ENCODE measurements at places on chromosomes 6 and 20.

DNA sequence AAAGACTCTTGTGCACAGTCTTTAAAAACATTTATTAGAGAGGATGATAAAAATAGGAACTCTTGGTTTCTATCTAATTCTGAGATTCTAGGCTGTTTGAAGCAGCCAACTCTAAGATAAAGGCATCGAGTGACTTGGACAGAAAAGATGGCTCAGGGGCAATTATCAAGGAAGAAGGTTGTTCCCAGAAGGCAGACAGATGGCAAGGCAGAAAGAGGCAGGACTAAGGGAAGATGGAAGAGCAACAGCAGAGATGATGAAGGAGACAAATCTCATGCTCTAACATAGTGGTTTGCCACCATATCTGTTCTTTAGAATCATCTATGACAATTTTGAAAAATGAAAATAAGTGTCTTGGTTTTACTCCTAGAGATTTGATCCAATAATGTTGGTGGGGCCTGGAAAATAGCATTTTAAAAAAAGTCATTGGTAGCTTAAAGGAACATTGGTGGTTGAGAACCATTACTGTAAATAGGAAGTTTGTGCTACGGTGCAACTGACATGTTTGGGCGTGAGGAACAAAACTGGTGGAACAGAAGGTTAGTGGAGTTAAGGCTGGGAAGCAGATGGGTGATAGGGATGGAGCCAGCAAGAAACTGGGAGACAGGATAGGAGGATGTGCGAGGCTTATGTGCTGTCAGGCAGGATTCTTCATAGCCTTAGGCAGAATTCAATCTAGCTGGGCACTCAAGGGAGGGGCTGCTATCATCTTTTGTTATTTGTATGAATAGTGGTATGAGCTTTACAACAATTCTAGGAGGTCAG, 751.1 kb downstream of the DHX35 start:
- DNase-seq, result no peak

GRCh38 chr20:57198132-57199072, 68.0 kb downstream of the BMP7 start:
- DNase-seq, result no peak

- no peak for DNase-seq
Observed at GRCh38 chr6:125255201-125255600, 46.6 kb downstream of the HDDC2 start.

DNA sequence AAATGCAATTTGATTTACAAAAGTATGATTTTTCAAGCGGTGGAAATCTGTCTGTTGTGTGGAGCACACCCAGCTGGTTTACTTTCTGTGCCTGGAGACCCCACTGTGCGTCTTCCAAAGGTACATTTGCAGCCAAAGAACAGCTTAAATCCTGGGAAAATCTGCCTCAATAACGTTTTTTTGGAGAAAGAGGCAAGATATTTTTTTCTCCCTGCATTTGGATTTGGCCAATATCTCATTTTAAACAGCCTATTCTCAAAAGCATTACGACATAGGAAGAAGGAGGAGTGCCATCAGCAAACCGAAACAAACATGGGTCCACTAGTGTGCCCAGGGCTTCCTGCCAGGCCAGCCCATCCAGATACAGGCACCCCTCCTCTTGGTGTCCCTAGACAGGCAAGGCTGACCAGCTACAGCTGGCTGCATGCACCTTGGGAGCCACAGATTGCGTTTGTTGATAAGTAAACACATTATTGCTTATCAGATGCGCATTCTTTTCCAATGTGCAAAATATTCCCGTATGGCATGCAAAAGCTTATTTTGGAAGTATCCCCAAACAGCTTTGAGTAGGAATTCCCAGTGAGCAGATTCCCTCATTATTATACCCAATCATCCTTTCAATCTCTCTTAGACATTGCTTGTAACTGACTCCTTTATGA, 184.5 kb upstream of the MARCKS start:
- no peak for DNase-seq

GRCh38 chr20:58161192-58161591, 67.3 kb downstream of the ANKRD60 start:
- DNase-seq, result no peak

- no peak for DNase-seq
Observed at GRCh38 chr6:156114541-156114940, 658.9 kb upstream of the NOX3 start.

- DNase-seq, result no peak
Observed at GRCh38 chr6:139636391-139636790, 261.9 kb upstream of the CITED2 start.

- no peak for DNase-seq
Observed at GRCh38 chr20:32141465-32141980, 32.0 kb downstream of the TM9SF4 start.

DNA sequence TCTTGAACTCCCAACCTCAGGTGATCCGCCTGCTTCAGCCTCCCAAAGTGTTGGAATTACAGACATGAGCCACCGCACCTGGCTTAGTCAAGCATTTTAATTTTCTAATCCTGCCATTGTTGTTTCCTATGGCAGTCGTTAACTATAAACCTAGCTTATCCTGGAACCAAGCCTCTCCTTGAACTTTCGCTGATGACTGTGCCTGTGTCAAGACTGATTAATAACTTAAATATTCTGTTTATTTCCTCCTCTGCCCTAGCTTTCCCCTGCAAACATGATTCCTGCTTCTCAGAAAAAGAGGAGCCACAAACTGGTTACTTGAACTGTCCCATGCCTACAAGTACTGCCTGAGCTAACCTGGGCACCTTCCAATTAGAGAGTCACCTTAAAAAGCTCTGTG, 1.5 kb downstream of the VNN1 start:
- DNase-seq, result no peak

DNA sequence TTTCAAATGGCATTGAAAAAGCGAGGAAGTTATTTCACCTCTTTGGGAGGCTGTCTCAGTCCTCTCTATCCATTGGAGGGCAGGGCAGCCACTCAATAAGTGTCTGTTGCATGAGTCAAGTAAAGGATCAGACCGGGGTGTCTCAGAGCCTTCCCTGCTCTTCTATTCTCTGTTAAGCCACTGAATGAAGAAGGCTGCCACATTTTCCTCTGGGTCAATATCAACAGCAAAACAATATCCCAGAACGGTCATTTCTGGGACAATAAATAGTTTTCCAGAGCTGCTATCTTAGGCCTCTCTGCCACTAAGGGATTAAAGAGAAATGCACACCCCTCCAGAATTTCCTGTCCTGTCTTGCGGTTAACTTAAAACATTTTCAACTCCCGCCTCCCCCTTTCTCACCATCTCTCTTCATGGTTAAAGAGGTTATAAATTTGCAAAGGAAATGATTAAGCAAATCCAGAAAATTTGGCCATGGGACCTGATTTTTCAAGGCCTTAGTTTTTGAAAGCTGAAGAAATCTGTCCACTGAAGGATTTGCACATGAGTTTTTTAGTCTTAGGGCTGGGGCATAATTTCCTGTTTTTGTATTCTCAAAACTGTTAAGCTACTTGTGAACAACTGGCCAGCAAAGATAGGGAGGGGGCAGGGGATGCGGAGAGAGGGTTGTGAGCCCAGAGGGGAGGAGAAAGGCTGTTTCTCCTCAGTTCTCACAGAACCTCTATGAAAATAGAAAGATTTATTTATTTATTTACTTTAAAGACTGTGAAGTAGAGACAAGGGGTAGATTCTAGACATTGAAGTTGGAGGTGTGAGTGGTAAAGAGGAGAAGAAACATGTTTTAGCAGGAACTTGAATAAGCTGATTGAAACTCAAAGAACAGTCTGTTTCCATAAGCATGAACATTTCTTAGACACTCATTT, 135.7 kb downstream of the BCAS1 start:
- no peak for DNase-seq

- DNase-seq, result no peak
Observed at GRCh38 chr6:83126223-83126622, 58.8 kb downstream of the DOP1A start.

- DNase-seq, result no peak
Observed at GRCh38 chr6:166266336-166266735, 41.9 kb downstream of the PRR18 start.

DNA sequence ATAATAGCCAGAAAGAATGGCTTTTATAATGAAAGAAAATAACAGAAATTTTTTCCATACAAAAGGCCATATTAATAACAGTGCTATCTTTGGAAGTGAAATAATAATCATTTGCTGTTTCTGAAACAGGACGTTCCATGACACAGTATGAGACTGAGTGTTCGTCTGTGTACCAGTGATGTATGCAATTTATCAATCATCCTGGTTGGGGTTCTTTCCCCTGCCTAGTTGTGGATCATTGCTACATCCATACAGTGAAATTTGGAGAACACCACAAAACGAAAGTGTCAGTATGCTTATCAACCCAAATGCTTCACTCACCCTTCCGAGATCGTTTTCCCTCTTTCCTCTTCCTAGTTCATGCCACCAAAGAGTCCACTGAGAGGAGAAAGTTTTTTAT, 151.4 kb upstream of the PRDM1 start:
- DNase-seq, result no peak

DNA sequence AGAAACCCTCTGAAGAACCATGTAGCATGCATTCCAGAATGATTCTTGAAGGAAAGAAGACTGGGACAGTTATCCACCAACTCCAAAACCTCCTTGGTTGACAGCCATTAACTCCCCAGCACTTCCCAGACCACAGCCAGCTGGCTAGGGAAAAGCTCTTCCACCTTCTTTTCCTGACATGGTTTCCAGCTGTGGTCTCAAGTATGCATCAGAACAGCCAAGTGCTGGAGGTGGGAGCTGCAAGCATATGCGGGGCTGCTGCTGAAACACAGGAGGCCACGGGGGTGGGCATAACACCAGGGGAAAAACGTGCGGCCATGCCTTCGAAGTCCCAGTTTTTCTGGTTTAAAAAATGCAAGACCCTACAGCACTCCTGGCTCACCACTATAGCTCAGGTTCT, 108.0 kb upstream of the FAM184A start:
- no peak for DNase-seq

DNA sequence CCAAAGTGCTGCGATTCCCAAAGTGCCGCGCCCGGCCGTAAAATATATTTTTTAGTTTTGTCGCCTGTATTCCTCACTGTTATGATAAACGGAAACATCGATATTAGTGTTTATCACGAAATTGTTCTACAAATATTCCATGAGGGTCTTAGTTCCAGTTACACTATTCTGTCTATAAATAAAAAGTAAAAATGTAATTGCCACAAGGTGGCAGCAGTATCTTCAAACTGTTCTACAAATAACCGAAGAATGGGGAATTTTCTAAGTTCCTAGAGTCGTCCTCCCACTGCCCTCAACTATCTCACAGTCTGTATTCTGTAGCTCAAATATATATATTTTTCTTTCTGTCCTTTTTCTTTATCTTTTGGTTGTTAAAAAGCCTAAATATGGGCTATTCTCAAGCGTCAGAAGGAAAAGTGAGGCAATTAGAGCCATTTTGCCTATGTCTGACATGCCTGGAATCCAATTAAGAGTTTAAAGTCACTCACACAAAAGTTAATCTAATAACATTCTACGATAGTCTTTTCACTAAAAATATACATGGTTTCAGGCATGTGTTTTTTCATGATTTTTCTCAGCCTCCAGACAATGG, 14.2 kb upstream of the FAM162B start:
- DNase-seq, result no peak

DNA sequence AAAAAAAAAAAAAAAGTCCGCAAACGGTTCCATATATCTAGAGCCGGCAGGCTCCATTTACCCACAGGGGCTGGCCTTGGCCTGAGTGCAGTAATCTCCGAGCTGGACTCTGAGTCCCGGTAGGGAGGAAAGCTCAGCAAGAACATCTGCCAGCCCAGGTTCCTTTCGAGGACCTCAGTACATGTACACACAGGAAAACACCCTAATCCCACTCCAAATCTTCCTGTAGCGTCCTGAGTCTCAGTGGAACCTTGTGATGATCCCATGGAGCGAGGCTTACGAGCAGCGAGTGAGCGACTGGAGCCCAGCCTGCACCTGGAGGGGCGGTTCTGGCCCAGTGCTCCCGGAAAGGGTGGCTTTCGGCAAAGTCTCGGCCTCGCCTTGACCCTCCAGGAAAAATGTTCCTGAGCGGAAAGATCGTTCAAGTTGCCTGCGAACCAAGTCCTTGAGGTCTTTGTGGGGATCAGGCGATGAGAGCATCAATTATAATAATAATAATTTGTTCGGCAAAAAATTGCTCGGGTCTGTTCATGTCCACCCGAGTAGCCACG, 32.1 kb downstream of the PRSS16 start:
- DNase-seq, result no peak

DNA sequence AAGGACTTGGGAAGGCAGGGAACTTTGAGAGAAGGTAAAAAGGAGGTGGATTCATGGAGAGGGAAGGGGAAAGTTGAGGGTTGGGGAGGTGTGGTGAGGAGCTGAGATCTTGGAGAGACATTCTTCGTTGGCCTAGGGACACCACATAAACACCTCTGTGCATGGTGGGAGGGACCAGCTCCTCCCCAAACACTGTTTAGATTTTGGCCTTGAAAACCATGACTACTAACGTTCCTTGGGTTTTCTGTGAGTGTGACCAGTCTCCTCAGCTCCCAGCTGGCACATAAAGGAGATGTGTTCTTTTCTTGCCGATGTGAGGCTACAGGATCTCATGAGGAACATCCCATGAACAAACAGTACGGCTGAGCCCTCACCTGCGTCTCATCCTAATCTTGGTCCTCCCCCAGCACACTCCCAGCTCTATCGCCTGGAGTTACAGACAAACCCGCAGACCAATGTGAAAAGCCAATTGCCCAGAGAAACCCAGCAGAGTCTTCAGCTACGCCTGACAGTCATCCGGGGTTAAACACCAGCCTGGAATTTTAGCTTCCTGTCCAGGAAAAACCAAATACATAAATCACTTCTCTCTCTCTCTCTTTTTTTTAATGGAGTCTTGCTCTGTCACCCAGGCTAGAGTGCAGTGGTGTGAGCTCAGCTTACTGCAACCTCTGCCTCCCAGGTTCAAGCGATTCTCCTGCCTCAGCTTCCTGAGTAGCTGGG, 22.0 kb upstream of the DDR1 start:
- no peak for DNase-seq

- no peak for DNase-seq
Observed at GRCh38 chr6:155561257-155561965, 105.8 kb upstream of the NOX3 start.

DNA sequence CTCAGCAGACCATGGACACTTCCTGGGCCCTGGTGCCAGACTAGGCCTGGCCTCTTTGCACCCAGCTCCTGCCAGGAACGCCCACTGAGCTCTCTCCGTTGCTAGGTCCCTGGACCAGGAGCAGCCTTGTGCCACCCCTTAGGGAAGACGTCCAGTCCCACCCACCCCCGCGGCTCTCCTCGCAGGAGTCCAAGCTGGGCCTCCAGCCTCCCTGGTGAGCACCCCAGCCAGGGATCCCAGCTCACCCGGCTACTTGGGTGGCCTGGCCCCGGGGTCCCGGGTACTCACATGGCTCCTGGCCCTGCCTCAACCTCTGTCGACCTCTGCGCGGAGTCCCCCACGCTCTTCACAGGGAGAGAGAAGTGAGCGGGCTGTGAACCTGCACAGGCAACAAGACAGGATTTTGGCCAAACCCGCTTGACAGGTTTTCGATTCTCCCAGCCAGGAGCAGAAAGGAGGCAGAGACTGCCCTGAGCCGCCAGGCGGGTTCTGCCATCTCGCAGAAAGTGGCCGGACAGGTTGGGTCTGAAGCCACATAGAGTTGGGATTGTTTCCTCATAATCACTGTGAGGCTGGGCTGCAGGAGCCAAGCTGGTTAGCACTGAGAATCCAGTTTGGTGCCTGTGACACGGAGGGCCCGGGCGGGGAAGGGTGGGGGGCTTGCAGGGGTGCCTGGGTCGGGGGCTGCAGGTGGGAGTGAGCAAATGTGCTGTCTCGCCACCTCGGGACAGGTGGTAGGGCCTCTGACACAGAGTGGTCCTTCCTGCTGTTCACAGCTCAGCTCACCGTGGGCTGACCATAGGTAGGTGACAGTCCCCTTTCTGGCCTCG, at the start of gene RBBP8NL:
TSS of gene RBBP8NL (minus strand) at position 368 of the 830 bp plus-strand sequence. CDS start 7,892 bp downstream, outside the sequence.
- no peak for DNase-seq

GRCh38 chr20:61052195-61052750, 199.8 kb upstream of the CDH4 start:
- DNase-seq, result no peak

All from stimulated activated CD4-positive, alpha-beta T cell treated with anti-CD3 and anti-CD28 coated beads, Interleukin-15, amount 100 ng/mL, for 1 hour (primary cell).